ENCODE measurements at places on chromosomes 6 and 20.

GRCh38 chr6:151113641-151114040 lies 126.1 kb upstream of the AKAP12 start:
- DNase-seq: no peak

GRCh38 chr6:27604986-27605385 lies 132.1 kb upstream of the ZNF184 start:
- no peak for DNase-seq

- DNase-seq: no peak
These were observed 20.2 kb upstream of the RREB1 start for GRCh38 chr6:7087491-7087979.

DNA sequence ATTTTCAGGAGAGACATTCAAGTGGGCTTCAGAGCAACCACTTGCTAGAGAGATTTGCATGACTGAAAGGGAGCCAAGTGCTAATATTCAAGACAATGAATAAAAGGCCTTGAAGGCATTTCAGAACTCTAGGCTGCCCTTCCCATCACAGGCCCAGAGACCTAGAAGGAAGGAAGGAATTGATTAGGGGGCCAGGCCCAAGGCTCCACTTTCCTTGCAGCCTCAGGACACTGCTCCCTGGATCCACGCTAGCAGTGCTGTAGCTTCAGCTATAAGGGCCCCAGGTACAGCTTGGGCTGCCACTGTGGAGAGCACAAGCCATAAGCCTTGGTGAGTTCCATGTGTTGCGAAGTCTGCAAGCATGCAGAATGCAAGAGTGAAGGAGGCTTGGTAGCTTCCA lies 731.9 kb upstream of the FLRT3 start:
- DNase-seq: no peak

DNA sequence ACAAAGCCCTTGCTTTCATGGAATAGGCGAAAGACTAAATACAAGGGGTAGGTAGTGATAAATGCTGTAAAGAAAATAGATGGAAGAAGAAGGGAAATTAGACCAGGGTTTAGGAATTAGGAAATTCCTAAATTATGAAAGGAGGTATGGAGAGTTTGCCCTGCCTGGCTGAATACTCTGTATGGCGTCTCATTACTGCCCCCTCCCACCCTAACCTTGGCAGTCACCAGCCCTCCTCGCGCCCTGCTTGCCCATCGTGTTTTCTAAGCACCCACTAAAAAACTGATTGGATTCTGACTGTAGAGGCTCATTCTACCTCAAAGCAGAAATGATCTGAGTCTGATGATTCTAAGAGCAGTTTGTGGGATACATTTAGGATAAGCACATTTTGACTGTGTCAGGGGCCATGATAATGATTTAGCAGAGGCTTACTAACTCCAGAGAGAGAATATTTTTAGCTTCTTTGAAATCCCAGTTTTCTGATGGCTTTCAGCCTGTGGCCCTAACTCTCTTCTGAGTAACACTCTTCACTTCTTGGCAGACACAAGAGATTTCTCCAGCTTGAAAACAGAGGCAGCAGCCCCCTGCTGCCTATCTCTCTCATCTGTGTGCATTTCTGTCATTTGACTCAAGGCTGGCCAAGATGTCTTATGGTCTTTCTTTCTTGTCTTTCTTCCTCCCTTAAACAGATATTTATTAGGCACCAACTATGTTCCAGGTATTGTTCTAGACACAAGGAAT lies 1.4 kb upstream of the CHD6 start:
- no peak for DNase-seq

DNA sequence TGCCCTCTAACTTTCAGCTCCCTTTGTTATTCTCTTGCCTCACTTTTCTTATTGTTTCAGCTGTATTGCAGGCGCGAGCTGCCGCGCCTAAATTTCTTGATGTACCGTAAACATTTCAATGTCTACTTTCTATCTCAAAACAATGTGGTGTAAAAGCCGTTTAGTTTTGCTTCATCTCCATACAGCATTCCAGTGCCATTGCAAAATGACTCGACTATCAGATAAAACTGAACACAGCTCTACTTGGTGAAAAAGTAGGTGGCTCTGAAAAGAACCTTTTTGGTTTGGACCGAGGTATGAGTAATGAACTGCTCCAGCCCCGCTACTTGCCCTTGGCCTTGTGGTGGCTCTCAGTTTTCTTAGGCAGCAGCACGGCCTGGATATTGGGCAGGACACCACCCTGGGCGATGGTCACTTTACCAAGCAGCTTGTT lies 74.6 kb downstream of the OR2B2 start:
- no peak for DNase-seq

- no peak for DNase-seq
These were observed 583.8 kb upstream of the ARID1B start for GRCh38 chr6:156193381-156193780.

DNA sequence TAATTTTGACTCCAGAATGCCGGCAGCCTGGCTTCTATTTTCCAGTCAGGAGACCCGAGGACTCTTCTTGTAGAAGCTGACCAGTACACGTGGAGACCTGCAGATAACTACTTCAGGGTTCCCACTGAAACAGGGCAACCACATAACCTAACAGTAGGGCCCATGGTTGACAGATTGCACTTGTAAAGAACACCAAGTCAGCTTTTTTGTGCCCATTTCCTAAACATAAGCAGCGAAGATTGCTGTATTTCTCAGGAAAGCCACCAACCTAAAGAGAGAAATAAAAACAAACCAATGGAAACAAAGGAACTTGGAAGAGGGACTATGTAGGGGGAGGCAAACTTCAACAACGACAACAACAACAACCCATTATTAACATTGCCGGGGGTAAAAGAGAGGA lies 50.1 kb upstream of the EDN3 start:
- DNase-seq: no peak

GRCh38 chr6:19827247-19827646 lies 9.9 kb upstream of the ID4 start:
- no peak for DNase-seq

GRCh38 chr20:44598423-44599305 lies 16.3 kb downstream of the PKIG start:
- DNase-seq: no peak

GRCh38 chr6:54860132-54860531 lies 13.6 kb downstream of the FAM83B start:
- DNase-seq: no peak

- DNase-seq: peak; percentile 10
These were observed 28.2 kb upstream of the PLAGL1 start for GRCh38 chr6:144036064-144036834.

- no peak for DNase-seq
These were observed 80.8 kb downstream of the MKKS start for GRCh38 chr20:10352934-10353824.

GRCh38 chr6:155221086-155221485 lies 42.7 kb upstream of the CLDN20 start:
- no peak for DNase-seq

- DNase-seq: no peak
These were observed 942 bp downstream of the ACAT2 start for GRCh38 chr6:159762681-159763293.

DNA sequence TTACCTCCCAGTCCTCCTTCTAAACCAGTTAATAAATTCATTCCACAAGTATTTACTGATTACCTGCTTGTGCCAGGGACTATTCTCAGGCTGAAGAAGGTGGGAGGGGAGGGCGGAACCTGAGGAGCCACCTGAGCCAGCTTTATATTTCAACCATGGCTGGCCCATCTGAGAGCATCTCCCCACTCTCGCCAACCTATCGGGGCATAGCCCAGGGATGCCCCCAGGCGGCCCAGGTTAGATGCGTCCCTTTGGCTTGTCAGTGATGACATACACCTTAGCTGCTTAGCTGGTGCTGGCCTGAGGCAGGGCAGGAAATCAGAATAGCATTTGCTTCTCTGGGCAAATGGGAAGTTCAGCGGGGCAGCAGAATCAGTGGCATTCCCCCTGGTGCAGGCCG lies 4.9 kb upstream of the AAR2 start:
- no peak for DNase-seq

DNA sequence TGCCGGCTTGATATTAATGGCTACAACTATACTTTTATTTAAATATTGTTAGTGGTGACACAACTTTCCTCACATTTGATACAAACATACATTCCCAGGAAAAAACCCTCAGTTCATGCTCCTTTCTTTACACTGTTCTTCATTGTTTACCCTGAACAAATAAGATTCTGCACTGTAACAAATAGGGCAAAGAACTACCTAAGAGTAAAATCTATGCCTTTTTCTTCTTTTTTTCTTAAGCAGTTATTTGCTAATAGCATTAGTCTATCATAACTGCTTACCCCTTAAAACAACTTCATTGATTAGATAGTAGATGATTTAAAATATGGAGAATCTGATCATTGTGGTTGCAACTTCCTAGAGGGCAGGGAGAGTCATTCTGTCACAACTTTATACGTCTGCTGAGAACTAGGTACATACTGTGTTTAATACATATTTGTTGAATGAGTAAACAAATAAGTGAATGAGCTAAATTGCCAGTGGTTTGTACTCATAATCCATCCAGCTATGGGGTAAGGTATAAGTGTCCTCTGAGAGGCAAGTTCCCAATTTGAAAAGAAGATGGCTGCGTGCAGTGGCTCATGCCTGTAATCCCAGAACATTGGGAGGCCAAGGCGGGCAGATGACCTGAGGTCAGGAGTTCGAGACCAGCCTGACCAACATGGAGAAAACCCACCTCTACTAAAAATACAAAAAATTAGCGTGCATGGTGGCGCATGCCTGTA lies 161.0 kb downstream of the CDK19 start:
- no peak for DNase-seq

GRCh38 chr20:16111852-16112412 lies 461.3 kb downstream of the KIF16B start:
- no peak for DNase-seq

DNA sequence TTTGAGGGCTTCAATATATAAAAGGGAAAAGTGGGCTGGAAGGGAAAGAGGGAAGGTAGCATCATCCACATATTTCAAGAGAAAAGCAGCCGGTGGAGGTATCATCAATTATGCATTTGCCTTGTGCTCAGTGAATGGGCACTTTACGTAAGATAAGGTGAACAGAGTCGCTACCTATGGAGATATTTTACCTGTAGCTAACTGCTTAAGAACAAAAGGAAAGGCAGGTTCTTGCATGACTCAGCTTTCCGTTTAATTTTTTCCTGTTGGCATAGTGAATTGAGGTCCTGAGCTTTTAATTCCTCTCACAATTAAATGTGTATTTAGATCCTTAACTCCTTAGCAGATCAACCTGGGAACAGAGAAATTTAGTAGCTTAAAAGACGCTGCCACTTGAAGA lies 25.5 kb upstream of the PLCB4 start:
- DNase-seq: no peak

GRCh38 chr20:19855416-19855815 lies 97.4 kb downstream of the RIN2 start:
- no peak for DNase-seq

GRCh38 chr6:40882323-40882997 lies 156.6 kb downstream of the UNC5CL start:
- no peak for DNase-seq

DNA sequence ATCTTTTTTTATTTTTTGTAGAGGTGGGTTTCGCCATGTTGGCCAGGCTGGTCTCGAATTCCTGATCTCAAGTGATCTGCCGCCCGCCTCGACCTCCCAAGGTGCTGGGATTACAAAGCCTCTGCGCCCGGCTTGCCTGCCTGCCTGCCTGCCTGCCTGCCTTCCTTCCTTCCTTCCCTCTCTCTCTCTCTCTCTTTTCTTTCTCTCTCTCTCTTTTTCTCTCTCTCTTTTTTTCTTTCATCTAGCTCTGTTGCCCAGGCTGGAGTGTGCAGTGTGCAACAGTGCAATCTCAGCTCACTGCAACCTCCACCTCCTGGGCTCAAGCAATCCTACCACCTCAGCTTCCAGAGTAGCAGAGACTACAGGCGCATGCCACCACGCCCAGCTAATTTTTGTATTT lies 4.6 kb upstream of the ILRUN start:
- no peak for DNase-seq

GRCh38 chr6:44257025-44257752 lies at the start of gene SLC35B2:
Gene SLC35B2 (minus strand): TSS chr6:44257528. CDS start chr6:44257410, 118 bp downstream.
- DNase-seq: peak; percentile 25

GRCh38 chr20:18728165-18728869 lies 85.3 kb upstream of the SCP2D1 start:
- DNase-seq: no peak

GRCh38 chr6:34237722-34238584 lies 1.3 kb downstream of the HMGA1 start:
- no peak for DNase-seq

DNA sequence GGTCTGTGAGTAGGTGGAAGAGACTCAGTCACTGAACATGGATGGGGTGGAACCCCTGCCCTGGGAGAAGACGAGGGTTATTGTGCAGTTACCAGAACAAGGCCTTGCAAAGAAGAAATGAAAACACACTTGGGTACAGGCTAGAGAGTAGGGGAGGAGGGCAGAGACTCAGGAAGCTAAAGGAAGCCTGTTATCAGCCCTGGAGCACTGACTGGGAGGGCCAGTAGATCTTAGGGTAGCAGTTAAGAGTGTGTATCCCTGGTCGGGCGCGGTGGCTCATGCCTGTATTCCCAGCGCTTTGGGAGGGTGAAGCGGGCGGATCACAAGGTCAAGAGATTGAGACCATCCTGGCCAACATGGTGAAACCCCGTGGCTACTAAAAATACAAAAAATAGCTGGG lies 74.4 kb downstream of the SASH1 start:
- no peak for DNase-seq

DNA sequence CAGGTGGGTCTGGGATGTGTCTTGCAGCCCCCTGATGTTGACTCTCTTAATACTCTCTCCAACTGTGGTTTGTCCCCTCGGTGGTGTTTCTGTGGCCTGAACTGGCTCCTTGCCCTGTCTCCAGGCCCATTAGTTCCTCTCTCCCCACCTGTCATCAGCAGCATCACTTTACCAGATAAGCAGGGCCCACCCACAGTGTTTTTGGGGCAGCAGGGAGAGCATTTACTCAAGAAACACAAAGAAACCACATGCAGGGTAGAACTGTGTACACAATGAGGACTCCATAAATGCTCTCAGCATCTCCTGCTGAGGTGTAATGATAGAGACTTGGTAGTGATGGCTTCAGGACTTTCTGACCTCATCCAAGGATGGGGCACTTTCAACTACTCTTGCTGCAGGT lies 20.2 kb upstream of the MRPS18A start:
- no peak for DNase-seq

- DNase-seq: no peak
These were observed 101.5 kb downstream of the RPP40 start for GRCh38 chr6:4902363-4902762.

DNA sequence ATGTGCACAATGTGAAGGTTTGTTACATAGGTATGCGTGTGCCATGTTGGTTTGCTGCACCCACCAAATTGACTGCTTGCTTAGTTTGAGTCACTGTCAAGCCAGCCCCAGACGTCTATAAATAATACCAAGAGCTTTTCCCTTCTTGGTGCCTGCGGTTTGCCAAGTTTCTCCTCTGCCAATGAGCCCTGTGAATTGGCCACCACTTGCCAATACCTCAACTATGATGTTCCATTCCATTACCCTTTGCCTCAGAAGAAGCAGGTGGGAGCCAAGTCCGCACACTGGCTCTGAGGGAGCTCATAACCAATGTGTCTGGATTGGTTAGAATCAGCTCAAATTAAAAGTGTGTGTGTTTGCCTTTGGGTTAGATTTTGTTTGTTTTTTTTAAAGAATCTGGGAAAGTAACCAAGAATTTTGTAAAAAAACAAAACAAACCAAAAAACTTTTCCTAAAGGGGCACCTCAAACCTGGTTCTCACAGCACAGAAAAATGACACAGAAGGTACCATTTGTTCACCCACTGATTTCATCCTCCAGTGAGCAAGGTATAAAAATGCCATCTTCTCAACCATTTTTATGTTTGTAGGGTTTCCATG lies 244.7 kb upstream of the PRND start:
- DNase-seq: no peak

Data from skeletal muscle cell (primary cell).